K562 (cell line): ENCODE measurements at places on chromosomes 13 and 19.

GRCh38 chr13:46667687-46668281, 114.8 kb downstream of the LRCH1 start:
- DNase-seq, result no peak

- DNase-seq, result no peak
Measured at GRCh38 chr19:10670182-10670581, 16.0 kb downstream of the ILF3 start.

DNA sequence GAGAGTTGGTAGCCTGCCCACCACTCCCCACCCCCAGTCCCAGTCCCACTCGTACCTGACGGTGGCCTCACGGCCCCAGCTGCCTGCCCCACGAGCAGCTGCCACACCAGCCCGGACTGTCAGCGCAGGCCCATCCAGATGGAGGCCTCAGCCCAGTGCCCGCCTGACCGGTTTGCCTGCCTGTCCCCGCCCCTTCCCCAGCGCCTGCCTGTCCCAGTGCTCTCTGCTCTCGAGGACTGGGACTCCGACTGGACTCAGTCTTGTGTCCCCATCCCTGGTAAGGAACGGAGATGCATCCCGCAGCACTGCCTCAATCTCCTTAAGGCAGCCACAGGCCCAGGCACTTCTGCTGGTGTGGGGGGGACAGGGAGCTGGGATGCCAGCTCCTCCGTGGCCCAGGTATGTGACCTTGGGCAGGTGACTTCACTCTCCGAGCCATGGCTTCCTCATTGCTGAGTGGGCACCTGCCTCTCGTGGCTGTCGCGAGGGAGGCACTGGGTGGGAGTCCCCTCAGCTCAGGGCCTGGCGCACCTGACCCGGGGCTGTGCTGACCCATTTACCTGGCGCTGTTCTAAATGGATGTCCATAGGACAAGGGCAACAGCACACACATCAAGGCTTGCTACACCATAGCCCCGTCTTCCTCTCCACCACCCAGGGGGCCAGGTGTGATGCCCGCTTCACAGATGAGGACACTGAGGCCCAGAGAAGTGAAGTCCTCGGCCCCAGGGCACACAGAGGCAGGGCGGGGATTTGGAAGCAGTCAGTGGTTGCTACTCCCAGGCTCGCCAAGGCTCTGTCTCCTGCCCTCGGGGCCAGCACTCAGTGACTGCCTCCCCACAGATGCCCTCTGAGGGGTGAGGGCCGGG, at the start of gene NKPD1:
Gene NKPD1 (minus strand): TSS at position 113 of the 868 bp plus-strand sequence. CDS start 832 bp downstream, outside the sequence.
- no peak for DNase-seq

GRCh38 chr19:55376241-55376933, at the start of gene TMEM190:
Gene TMEM190, plus strand, starts transcription at chr19:55376826. Its CDS starts 28 bp downstream, at chr19:55376854.
- peak; percentile 50 for DNase-seq

DNA sequence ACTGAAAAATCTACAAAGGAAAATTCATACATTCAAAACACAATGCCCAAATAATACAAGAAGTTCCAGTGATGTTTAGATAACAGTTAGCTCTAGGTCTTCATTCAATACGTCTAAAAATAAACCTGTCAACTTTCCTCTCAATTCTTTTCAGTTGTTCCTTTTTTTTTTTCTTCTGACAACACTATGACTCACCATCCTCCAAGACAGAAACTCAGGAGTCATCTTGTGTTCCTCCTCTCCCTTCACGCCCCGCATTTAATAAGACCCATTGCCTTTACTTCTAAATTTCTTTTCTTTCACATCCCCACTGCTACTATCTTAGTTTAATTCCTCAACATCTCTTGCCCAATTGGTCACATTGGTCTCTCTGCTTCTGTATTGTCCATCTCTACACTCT, 759.9 kb downstream of the GPC5 start:
- DNase-seq, result no peak

DNA sequence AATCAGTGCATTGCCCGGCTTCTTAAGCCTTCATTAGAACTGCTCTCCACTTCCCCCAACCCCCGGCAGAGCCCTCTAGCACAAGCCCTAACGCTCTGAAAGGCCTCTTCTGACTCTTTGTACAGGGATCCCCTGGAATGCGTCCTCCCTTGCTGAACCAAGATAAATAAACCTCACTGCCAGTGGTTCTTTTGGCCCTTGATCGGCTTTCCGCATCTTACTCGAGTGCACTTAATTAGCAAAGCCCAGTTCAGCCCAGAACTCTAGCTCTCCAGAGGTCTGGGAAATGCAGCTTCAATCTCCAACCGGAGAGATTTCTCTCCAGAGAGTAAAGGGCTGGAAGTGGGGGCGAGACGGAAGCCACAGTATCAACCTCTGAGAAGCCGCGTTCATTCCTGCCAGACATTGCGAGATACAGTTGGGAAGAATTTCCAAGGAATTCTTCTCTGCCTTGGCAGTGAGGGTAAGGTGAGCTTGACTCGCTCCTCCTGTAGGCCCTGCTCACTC, 8.7 kb upstream of the ZNF444 start:
- DNase-seq, result no peak

GRCh38 chr19:37251308-37252229, 33.6 kb downstream of the ZNF383 start:
- DNase-seq, result peak; percentile 17

DNA sequence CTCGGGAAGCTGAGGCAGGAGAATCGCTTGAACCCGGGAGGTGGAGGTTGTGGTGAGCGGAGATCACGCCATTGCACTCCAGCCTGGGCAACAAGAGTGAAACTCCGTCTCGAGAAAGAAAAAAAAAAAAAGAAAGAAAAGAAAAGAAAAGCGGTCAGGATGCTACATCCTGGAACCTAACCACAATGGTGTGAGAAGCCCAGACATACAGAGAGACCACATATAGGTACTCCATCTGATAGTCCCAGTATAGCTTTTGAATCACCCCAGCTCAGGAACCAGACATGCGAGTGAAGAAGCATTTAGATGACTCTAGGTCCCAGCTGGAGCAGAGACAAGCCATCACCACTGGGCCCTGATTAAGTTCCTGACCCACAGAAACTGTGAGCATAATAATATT, 3.2 kb downstream of the IFNL1 start:
- no peak for DNase-seq

- no peak for DNase-seq
Measured at GRCh38 chr13:112545856-112546255, 42.1 kb downstream of the TUBGCP3 start.

DNA sequence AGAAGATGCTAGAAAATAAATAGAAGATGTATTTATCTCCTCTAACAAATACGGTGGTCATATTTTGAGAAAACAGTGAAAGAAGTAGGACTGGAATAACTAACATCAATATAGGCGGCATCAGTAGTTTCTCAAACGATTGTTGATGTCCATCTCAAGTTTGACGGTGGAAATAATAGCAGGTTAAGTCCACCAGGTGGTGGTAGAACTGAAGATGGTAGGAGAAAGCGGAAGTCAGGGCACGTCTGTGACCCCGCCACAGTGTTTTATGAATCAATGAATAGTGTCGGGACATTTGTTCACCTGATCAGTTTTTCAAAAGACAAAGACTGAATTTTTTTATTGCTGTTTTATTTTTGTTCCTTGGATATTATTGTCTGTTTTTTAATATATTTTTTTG, 706.4 kb upstream of the SLC10A2 start:
- peak; percentile 1 for DNase-seq

- DNase-seq, result peak; percentile 58
Measured at GRCh38 chr19:49875857-49876421, 1.2 kb downstream of the AKT1S1 start.

DNA sequence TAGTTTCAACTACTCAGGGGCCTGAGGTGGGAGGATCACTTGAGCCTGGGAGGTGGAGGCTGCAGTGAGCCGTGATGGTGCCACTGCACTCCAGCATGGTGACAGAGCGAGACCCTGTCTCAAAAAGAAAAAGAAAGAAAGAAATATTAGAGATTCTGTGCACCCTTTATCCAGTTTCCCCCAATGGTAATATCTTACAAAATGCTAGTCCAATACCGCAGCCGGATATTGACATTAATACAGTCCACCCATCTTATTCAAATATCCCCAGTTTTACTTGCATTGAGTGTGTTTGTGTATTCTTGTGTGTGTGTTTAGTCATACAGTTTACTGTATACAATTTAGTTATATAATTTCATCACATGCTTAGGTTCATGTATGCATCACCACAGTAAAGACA, 8.6 kb upstream of the IFNL4 start:
- no peak for DNase-seq

- no peak for DNase-seq
Measured at GRCh38 chr13:29073755-29074154, 253.6 kb downstream of the MTUS2 start.

GRCh38 chr13:66578305-66578704, 651.8 kb downstream of the PCDH9 start:
- DNase-seq, result no peak

- peak; percentile 48 for DNase-seq
Measured at GRCh38 chr19:41548954-41549688, 26.8 kb upstream of the CEACAM21 start.

GRCh38 chr13:51781246-51782022, 22.5 kb downstream of the DHRS12 start:
- no peak for DNase-seq

DNA sequence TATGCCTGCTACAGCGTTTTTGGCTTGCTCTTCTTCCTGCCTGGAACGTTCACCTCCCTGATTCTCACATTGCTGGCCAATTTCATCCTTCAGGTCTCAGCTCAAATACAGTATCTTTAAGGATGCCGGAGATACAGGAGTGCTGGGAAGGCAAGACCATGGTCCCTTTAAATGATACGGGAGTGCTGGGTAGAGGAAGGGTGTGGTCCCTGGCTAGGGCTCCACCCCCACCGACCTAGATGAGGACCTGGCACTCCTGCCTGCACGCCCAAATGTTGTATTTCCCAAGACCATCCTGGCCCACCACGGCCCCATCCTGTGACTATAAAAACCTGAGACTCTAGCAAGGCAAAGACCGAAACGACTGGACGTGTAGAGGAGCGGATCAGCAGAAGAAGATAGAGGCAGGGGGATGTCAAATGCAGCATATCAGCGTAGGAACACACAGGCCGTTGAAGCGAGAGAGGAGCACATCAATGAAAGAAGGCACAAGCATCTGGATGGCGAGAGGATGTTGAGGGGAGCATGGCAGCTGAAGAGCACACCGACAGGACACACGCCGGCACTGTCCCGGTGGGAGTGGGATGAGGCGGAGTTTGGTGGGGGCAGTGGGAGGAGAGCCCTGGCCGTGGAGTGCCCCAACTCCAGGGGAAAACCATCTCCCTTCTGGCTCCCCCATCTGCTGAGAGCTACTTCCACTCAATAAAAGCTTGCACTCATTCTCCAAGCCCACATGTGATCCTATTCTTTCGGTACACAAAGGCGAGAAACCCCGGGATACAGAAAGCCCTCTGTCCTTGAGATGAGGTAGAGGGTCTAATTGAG, 74.0 kb downstream of the PCDH9 start:
- no peak for DNase-seq

GRCh38 chr19:13149628-13150186, 468 bp downstream of the STX10 start:
- DNase-seq, result no peak

DNA sequence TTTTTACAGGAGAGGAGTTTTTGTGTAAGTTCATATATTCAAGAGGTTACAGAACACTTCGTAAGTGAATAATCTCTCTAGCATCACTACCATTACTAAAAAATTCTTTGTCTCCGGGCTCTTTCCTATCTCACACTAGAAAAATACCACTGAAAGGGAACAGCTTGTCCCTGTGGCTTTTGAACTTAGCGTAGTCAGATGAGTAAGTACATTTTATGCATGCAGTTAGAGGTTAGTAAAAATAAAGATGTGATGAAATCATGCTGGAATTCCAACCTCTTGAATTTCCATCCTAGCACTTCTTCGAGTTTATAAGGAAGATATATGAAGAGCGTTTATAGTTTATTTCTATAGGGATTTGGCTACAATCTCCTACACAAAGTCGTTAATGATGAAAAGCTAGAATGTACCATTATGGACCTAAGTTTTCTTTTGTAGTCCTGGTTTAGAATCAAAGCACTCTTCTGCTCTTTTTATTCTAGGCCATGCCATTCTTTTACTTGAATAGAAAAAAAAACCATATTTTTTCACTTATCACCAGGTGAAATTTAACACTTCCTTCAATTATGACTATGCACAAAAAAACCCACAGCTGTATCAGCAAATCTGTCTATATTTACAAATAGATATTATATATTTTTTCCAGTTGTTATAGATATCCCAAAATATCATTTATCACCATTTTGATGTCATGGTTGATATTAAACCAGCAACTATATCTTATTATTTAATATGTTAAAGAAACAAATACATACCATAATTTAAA, 139.9 kb upstream of the PCDH9 start:
- DNase-seq, result no peak

DNA sequence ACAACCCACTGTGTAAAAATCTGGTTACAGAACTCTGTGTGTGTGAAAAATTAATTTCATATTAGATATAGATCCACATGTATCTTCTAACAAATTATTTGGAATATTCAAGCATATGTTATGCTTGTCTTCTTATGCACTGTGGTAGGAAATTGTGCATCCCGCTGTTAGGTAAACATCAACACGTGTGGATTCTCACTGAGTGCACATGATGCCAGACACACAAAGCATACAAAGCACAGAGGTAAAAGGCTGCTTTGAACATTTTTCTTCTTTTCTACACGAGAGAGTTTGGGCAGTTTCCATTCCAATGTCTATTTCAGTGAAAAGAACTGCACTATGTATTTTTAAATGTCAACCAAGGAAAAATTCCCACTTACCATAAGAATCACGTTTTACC, 354.9 kb downstream of the PCDH9 start:
- no peak for DNase-seq

DNA sequence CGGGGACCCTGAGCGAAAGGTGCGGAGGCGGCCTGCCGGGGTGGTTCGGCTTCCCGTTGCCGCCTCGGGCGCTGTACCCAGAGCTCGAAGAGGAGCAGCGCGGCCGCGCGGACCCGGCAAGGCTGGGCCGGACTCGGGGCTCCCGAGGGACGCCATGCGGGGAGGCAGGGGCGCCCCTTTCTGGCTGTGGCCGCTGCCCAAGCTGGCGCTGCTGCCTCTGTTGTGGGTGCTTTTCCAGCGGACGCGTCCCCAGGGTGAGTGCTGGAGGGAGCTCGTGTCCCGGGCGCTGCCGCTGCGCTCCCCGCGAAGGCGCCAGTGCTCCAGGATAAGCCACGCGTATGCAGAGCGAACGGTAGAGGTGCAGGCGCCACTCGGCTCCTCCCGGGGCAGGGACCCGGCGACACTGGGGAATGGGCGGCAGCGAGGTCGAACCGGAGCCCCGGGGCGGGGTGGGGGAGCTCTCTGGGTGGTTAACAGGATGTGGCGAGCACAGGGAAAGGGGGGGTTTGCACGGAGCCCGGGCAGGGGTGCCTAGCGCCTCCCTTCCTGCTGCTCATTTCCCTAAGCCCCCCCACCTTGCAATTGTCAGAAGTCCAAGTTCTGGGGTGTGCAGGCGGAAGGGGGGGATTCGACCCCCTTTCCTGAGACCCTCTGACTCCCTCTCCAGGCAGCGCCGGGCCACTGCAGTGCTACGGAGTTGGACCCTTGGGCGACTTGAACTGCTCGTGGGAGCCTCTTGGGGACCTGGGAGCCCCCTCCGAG, at the start of gene IL27RA:
Gene IL27RA (plus strand): TSS at position 44 of the 762 bp plus-strand sequence. CDS start 111 bp downstream, at position 155.
- peak; percentile 88 for DNase-seq
